ENCODE measurements at places on chromosomes 16 and 17.

DNA sequence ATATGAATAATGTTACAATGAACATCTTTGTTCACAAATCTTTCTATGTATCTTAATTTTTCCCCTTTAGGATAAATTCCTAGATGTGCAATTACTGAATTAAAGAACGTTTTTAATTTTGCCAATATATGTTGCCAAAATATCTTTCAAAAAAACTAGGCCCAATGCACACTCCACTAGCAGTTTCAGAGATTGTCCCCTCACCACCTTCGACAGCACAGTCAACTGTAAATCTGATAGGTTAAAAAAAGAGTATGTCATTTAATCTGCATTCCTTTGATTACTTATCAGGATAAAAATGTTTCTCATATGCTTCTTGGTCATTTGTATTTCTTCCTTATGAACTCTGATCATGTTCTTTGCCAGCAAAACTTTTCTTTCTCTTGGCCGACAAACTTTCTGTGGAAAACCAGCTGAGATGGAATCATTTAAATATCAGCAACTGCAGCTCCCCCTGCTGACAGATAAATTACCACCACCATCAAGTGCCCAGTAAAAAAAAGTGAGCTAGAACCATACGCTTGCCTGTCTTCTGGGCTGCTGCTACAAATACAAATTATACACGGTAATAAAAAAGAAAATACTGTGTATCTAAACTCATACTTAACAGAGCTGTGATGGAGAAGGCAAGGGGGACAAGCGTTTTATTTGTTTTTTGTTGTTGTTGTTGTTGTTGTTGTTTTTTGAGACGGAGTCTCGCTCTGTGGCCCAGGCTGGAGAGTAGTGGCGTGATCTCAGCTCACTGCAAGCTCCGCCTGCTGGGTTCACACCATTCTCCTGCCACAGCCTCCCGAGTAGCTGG is 19.6 kb upstream of the KANSL1 start:
- peak; percentile 83 for DNase-seq

GRCh38 chr17:42844271-42844670 is at the start of gene AOC2:
Gene AOC2 (plus strand): TSS chr17:42844580. CDS start chr17:42844627, 47 bp downstream.
- no peak for DNase-seq

GRCh38 chr17:49997773-49998703 is 3.0 kb upstream of the DLX3 start:
- DNase-seq: peak; percentile 85

DNA sequence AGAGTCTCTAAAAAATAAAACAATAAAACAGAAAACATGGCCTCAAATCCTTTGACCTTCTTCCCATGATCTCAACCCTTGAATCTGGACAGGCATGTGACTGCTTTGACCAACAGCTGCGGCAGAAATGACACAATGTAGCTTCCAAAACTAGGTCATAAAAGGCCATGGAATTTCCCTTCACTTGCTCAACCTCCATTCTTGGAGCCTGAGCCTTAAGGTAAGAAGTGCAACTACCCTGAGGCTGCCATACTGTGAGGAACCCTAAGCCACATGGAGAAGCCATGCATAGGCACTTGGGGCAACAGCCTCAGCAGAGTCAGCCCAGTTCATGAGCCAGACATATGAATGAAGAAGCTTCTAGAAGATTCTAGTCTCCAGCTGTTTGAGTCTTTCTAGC is 75.7 kb upstream of the BRD7 start:
- DNase-seq: peak; percentile 17

GRCh38 chr17:77708049-77708448 is 250.5 kb upstream of the TNRC6C start:
- DNase-seq: no peak

DNA sequence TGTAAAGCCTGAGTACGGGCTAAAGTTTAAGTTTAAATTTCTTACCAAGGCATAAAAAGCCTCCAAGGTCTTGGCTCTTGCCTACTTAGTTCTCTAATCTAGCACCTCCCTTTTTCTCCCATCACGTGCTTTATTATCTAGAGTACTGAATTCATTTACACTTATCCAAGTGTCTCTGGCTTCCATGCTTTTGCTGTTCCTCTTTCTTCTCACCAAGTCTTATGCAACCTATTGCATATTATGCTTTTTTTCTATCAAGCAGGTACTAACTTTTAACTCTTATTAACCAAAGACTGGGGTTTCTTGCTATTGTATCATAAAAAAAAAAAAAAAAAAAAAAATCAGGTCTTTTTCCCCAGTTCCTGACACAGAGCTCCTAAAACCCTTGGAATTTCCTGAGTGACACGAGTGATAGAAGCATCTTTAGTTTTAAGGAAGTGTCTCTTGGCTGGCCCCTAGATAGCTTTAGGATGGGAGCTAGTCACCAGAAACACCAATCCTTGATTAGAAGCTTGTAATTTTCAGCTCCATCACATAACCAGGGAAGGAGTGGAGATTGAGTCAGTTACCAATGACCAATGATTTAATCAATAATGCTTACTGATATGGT is 44.9 kb downstream of the SSH2 start:
- no peak for DNase-seq

DNA sequence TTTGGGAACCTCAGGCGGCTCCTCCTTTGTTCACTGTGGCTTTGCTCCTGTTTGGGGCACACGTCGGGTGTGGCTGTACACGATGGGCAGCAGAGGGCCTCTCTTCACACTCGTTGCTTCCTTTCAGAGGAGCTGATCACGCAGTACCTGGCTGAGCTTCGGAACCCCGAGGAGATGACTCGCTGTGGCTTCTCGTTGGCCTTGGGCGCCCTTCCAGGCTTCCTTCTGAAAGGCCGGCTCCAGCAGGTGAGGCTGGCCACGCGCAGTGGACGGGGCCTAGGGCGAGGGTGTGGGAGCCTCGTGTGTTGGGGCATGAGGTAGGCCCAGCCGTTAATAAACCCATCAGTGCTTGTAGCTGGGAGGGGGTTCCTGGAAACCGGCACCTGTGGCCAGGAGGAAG is 85.0 kb upstream of the ZNF750 start:
- no peak for DNase-seq

GRCh38 chr16:25045696-25046381 is 30.7 kb upstream of the ARHGAP17 start:
- DNase-seq: no peak

DNA sequence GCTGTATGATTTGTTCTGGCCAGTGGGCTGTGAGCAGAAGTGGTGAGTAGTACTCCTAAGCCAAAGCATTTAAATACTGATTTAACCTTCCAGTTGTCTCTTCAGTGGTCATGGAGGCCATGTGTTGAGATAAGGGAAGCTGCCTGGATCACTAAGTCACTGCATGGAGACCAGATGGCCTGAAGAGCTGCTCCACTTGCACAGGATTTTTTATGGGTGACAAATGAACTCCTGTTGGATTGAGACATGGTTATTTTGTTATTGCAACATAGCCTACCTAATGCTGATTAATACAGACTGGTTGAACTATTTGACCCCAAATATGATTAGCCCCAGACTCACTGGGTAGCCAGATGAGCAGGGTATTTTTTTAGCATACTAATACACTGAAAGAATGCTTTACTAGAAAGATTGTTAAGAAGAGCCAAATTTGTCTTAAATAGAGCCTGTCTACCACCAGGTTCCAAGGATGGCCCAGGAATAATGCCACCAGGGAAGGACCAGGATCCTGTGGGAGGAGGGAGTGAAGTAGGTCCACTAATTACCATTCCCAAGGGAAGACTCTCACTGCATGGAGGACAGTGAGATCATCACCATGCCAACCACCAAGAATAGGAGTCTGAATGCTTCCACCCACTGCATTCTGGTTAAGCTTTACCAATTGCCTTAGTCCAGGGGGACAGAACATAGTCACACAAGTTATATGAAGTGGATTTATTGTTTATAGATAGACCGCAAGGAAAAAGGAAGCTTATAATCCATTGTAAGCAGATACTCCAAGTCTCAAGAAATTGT is 187.4 kb upstream of the IRX6 start:
- DNase-seq: no peak

DNA sequence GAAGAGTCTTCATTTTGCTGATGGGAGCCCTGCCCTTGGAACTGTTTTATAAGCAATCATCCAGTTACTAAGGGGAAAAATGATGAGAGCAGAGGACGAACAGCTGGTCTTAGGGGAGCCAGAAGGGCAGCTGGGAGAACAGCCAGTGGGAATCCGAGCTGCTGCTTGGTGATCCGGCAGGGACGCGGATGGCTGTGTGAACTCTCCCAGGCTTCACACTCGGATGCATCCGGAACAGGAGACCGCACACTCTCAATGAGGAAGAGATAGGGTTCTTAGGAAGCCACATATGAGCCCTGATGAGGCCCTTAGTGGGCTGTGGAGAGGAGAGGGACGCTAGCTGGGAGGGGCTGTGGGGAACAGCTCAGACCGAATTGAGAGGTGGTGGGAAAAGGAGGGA is 5.0 kb upstream of the CACNG5 start:
- no peak for DNase-seq

DNA sequence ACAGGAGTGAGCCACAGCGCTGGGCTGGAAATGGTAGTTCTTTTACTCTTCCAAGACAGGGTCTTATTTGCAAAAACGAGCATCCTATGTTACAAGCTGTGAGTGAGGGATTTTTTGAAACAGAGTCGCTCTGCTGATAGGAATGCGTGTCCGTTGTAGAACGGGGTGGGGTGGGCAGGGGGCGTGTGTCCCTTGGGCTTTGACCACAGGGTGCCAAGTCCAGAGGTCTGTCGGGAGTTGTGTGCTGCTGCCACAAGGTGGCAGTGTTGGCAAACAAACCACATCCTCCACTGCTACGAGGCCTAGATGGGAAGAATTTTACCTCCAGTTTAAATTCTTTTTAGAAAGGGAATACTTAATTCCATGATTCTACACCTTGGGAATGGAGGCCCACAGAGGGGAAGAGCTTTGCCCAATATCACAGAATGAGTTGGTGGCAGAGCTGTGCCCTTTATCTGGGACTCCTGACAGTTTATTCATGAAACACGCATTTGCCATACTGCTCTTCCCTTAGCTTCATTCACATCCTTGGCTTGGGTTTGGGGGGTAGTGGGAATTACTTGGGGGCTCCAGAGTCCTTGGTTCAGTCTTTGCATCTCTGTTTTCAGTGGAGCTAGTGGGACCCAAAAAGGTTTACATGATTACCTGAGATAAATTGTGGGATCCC is 30.6 kb upstream of the ETV4 start:
- DNase-seq: peak; percentile 75

- DNase-seq: no peak
Observed at GRCh38 chr16:85350146-85350728, 238.0 kb upstream of the CIBAR2 start.

DNA sequence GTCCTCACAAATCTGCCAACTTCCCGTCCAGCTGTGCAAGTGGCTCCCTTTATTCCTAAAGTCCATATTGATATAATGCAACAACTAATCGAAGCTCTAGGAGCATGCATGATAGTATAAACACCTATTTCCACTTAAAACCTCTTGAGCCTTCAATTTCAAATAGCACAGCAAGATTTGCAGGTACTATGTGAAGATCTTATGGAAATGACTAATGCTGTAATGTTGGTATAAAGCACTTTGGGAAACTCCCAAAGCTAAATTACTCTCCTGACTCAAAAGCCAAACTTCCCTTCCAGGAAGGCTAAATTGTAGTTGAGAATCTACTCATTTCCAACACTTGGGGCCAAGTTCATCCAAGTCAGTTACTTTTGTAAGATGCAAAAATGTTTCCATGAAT is 287.6 kb upstream of the CDH11 start:
- DNase-seq: no peak

DNA sequence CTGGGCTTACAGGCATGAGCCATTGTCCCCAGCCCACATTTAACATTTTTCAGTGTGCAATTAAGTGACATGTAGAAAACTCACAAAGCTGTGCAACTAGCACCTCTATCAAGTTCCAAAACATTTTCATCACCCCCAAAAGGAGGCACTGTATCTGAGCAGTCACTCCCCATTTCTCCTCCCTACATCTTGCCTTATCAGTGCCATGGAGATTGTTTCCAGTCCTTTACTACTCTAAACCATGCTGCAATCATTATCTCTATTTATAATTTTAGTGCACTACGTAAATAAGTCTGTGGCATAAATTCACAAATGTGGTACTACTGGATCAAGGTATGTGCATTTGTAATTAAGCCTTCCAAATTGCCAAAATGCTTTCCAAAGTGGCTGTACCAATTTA is 7.6 kb downstream of the MRPS23 start:
- DNase-seq: no peak

DNA sequence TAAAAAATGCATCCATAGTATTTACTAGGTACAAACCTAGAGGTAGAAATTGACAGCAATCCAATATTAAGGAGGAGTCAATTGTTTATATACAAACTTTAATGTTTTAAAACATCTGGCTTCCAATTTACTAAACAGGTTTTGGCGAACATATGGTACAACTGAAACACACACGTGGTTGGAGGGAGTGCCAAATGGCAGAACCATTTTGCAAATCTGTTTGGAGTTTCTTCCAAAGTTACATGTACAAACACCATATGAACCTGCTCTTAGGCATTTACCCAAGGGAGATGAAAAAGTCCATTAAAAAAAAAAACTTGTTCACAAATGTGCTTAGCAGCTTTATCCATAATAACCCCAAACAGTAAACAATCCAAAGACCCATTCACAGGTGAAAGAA is 159.8 kb upstream of the MYOCD start:
- DNase-seq: no peak

GRCh38 chr16:89431158-89431584 is 59.2 kb downstream of the ANKRD11 start:
- peak; percentile 64 for DNase-seq

DNA sequence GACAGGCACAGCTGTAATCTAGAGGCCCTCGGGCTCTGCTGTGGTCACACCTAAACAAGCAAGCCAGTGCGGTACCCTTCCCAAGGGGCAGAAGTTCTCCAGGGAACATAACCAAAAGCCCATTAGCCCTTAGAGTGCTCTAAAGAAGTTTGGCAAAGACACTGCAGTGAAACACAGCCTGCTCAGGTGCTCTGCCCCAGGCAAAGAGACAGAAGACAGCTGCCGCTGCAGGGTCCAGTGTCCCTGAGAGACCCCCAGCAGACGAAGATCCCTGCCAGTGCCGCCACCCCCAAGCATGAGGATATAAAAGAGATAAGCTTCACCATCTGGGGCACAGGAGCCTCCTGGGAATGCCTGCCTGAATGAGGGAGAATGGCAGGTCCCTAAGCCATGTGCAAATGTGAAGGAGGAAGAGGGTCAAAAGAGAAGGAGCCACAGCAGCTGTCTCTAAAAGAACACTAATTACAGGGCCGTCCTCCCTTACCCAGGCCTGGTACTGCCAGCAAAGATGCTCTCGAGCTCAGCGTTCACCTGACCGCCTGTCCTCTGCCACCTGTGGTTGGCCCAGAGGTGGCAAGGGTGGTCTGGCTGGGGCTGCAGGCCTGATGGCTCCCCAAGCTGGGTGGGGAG is 29.7 kb downstream of the CUEDC1 start:
- DNase-seq: no peak

- no peak for DNase-seq
Observed at GRCh38 chr16:29649588-29650494, 13.2 kb upstream of the SPN start.

Data from testis (tissue), 5 donors.